CD4-positive, alpha-beta T cell treated with Interleukin-6 at 100 ng/mL for 8 hours (primary cell): ENCODE measurements at places on chromosomes 6 and 20.

GRCh38 chr6:108492131-108492766, 68.5 kb upstream of the FOXO3 start:
- DNase-seq, result no peak

GRCh38 chr6:19410481-19410880, 426.7 kb upstream of the ID4 start:
- DNase-seq, result no peak

- no peak for DNase-seq
Measured at GRCh38 chr6:74936886-74937285, 269.0 kb downstream of the COL12A1 start.

- no peak for DNase-seq
Measured at GRCh38 chr20:42380287-42380686, 762.1 kb upstream of the CHD6 start.

DNA sequence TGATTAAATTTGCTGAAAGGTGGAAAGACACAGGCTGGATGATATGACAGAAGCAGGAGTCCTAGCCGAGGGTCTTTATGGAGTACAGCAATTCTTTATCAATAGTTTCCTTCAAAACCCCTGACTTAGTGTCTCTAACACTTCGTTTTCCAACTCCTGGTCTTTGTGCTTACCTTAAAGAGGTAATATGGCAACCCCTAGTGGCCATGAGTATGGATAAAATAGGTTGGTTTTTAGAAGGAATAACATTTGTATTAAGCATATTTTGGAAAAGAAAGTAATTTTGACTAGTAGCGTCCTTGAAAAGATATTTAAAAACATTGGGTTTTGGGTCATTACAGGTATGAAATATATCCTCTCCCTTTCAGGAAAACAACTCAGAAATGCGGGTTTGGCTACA, 51.9 kb downstream of the VGLL2 start:
- no peak for DNase-seq

GRCh38 chr6:136015531-136015930, 164.0 kb downstream of the PDE7B start:
- no peak for DNase-seq

GRCh38 chr6:110622912-110623578, 146.6 kb upstream of the SLC22A16 start:
- DNase-seq, result no peak
